CD8-positive, alpha-beta T cell (primary cell): ENCODE measurements at places on chromosomes 2 and 18. TPM values are rescaled to one million over a fixed set of nuclear protein-coding genes. Genes with fewer than 3 reads are reported as not detected.

DNA sequence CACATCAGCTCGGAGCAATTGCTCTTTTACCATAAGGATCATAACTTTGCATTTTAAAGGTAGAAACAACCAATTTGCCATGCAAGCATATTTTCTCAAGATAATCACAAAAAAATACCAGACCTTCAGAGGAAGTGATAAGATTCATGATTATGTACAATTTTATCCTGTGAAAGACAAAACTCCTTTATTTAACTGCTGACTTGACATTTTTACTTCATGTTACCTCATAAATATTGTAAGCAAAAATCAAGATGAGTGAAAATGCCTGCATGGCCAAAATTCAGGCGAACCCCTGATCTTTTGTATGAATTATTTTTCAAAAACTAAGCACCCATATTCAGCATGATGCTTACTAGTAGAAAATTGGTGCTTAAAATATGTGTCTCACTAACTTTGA, 246.4 kb downstream of the CD226 start:
- DNase-seq = no peak

DNA sequence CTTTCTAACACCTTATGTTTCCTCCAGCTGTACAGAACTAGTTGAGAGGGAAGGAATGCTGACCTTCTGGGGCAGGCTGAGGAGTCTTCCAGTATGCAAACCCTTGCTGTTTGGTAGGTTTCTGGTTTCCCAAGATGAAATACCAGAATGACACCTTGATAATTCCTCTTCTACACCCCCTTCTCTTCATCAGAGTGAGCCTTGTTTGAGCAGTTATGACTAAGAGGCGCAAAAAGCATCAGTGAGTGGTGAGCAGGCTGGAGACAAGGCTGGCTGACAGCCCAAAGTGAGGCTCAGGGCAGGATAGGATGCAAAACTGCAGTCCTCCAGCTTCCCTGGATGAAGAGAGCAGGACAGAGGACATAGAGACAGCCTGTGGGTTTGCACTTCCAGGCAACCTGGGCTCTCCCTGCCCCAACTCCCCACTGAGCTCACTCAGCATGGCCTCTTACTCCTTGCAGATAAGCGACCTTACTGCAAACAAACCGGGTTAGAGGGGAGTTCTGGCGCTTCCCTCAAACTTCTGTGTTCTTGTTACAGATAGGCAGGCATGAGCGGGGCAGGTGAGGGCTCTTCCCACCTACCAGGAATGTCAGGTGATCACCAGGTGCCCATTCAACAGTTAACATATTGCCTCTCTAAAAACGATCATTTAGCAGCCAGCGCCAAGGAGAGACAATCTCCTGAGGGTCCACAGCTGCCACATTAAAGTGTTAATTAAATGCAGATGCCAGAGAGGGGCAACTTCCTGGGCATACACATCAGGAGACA, 5.4 kb downstream of the MPPE1 start:
- no peak for DNase-seq

DNA sequence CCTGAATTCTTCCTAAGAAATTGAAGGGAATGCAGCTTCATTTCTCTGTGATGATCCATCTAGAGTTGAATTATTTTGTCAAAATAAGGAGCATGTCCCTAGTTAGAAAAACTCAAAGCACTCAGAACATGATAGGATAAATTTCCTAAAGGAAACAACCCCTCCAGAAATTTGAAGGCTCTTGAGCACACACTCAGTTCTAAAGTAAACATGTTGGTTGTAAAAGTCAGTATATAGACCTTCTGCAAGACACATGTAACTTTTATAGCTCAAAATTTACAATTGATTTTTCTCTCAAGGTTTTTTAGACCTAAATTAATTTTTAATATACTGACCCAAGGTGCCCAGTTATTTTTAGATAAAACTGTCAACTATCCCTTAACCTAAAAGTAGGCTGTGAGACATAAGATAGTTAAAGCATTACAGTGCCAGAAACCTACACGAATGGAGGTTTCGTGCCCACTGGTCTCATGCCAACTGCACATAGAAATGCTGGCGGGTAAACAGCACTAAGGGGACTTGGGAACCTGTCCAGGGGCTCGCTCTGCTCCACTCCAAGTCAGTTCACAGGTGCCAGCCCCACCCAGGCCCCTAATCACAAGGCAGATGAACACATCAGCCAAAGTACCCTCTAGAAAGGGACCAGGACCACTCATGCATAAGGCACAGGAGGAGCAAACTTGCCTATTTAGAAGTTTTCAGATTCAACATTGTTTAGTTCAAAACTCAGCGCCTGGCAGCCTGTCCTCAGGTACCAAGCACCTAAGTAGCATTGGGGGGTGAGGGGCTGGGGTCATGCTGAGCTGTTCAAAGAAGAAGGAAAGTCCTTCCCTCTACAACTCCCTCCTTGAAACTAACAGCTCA, 106.5 kb downstream of the SMC6 start:
- no peak for DNase-seq

- no peak for DNase-seq
These were observed 35.0 kb downstream of the ADD2 start for GRCh38 chr2:70732766-70733645.

DNA sequence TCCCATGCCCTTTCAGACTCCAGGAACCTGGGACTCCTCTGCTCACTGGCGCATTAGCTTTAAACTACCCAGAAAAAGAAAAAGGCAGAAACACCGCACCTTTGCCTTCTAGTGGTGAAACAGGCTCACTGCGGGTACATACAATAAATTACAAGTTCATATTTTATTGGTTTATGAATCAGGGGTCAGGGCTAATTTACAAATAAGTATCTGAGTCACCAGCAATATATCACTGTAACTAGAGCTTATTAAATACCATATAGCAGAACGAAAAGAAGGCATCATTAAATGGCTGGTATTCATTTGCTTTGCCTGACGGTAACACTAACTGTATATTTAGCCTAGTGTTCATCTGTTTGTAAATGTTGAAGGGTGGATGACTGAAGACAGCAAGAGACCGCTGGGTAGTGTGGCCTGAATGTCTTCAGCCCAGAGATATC, 26.9 kb upstream of the DTNB start:
- no peak for DNase-seq

GRCh38 chr18:77857678-77858655, 608.3 kb downstream of the GALR1 start:
- no peak for DNase-seq

CLEC4F gene
- total RNA-seq = not detected
